NCI-H1436 treated with DMSO at 0.1 percent for 48 hours (cell line): ENCODE measurements at places on chromosomes 16 and 17.
A peak's percentile ranks its signal among the peaks of the same experiment; 100 is the strongest.

DNA sequence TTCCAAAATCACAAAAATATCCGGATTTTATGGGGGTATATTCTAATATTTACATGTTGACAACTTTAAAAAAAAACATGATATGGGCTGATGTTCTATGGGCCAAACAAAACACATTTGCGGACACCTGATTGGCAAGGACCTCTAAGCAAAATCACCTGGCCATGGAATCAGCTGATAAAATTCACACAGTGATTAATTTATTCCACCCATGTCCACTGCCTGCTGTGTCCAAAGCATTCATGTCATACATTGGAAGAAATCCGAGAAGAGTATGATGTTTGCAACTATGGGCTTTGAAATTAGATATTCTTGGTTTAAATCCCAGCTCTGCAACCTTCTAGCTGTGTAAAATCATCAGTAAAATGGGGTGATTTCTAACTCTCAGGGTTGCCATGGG lies 538.7 kb downstream of the HAPSTR1 start:
- DNase-seq = no peak

DNA sequence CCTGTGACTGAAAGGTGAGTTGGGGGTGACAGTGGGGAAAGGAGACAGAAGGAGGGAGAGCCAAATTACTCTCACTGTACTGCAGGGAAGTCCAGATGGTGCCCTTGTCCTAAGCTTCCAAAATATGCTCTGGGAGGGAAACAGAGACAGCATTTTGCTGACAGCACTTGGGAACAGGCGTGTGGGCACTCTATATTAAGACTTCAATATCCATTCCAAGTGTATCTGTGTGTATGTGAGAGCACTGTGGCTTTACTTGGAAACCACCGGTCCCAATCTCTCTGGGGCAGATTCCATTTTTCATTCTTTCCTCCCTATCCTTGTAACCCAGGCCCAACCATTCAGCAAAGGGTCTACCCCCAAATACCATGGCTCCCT lies 407.3 kb downstream of the UTP18 start:
- DNase-seq = no peak

DNA sequence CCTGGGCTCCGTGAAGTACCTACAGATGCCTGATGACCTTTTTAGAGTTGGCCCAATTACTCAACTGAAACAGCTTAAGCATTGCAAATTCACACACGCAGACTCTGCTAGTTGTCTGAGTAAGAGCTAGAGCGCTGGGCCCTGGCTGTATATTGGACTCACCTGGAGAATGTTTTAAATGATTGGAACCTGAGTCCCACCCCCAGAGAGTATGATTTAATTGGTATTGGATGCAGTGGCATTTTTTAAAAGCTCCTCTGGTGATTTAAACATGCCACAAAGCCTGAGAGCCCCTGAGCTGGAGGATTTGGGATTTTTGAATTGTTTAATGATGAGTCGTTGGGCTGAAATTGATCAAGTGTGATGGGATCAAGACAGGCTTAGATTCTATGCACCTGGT lies 143.9 kb upstream of the SDK2 start:
- DNase-seq = peak; percentile 84

GRCh38 chr17:6334386-6334785 lies 100.5 kb downstream of the AIPL1 start:
- no peak for DNase-seq

GRCh38 chr17:1196946-1197345 lies 17.2 kb upstream of the ABR start:
- no peak for DNase-seq

GRCh38 chr16:1620391-1620790 lies 8.2 kb downstream of the CRAMP1 start:
- no peak for DNase-seq

- no peak for DNase-seq
Measured at GRCh38 chr16:89905511-89906139, 13.0 kb upstream of the MC1R start.

DNA sequence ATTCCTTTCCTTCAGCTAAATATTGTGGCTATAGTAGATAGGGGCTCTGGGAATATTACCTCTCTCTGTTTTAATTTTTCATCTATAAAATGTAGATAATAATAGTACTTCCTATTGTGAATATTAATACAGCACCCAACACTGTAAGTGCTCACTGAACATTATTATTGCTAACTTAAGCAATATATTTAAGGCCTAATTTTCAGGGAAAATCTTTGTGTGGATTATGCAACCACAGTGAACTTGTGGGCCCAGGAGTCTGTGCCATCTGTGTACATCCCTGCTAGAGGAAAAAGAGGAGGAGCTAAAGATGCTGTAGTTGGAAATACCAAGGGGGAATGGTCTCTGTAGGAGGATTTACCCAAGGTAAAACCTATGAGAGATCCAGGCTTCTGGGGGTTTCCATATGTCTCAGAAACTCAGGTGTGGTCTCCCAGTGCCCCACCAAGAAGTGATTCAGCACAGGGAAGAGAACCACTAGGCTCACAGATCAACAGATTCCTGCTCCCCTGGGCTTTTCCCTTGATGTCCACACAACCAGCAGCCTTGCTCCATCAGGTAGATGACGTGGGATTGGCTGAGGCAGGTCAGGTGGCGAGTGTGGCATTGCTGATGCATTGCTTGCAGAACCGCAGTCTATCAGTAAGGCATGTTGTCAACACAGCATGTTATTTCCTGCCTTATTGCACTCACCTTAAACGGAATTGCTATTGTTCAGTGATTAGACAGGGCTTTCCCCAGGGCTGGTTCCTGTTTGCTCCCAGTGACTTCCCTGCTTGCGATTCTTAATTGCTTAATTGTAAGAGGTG lies 1.6 kb upstream of the N4BP1 start:
- DNase-seq = peak; percentile 6

DNA sequence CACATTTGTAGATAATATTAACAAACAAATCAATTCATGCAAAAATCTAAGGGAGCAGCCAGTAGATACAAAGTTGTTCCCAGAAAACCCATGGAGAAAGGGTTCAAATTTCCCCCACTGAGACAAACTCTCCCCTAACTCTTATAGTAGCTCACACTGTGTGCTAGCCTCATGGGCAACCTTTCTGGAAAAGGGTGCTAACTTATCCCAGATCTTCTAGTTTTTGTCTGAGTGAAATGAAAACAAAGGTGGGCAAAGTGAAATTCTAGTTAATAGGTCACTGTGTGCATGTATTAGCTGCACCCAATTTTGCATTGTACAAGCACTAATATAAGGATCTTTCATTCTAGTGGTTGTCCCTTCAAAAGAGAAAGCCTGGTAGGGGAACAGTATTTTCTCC lies 9.9 kb upstream of the USP32 start:
- DNase-seq = no peak

- no peak for DNase-seq
Measured at GRCh38 chr17:4858882-4859260, 25.7 kb downstream of the MINK1 start.

- DNase-seq = no peak
Measured at GRCh38 chr16:85170066-85170491, 57.8 kb upstream of the CIBAR2 start.

- DNase-seq = no peak
Measured at GRCh38 chr16:62872339-62872738, 836.1 kb upstream of the CDH8 start.

GRCh38 chr17:10118788-10119130 lies 79.6 kb downstream of the GAS7 start:
- DNase-seq = no peak

GRCh38 chr17:38982858-38983746 lies 15.9 kb upstream of the FBXO47 start:
- peak; percentile 60 for DNase-seq

DNA sequence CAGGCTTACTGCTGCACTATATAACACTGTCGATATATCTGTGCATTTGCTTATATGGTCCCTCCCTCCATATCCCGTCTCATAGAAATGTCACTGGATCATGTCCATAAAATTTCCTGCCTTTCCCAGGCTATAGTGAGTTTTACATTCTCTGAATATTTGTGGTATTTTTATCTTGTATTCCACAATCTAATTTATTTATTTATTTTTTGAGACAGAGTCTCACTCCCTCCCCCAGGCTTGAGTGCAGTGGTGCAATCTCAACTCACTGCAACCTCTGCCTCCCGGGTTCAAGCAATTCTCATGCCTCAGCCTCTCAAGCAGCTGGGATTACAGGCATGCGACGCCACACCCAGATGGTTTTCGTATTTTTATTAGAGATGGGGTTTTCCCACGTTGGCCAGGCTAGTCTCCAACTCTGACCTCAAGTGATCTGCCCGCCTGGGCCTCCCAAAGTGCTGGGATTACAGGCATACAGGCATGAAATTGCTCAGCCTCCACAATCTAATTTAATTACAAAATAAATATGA lies 12.9 kb downstream of the TRIM37 start:
- DNase-seq = no peak

DNA sequence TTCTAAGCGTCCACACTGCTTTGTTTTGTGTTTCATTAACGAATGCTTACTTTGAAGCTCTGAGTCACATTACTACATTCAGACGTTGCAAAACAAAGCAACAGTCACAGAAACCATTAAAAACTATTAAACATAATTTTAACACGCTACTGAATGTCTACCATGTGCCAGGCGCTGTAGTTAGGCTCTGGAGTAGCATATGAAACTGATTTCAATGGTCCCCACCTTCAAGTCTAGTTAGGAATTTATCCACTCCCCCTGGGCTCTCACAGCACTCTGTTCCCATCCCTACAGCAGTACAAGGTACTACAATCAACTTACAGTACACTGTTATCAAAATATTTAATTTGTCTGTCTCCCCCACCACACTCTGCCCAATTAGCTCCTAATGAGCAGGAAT lies 631 bp downstream of the UTP6 start:
- no peak for DNase-seq

GRCh38 chr17:73401911-73402310 lies 90.1 kb upstream of the CDC42EP4 start:
- no peak for DNase-seq

DNA sequence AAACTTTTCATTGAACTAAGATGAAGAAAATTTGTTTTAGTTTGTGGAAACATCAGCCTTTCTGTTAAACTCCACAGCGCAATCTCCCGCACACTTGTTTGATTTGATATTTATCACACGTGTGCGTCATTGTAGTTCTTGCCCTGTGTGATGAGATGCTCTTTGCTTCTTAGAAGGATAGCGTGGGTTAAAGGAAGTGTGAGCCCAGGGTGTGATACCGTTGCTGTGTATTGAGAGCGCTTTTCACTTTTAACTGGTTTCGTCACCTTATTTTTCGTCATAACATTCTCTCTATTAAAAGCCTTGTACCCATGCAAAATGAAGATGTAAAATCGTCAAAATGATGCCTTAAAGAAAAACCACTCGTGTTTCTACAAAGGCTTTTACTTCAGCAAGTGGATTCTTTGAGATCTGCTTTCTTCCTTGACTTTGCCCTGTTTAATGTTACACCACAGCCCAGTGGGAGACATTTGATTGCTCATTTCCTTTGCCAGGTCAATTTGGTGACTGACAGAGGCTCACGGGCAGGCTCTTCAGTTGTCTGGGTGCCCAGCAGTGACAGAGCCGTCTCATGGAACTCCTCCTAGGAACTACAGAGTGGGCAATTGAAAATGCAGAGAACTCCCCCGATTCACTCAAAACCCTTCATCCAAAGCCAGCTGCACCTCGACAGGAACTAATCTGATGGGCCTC lies 61.1 kb downstream of the RPA1 start:
- DNase-seq = no peak

DNA sequence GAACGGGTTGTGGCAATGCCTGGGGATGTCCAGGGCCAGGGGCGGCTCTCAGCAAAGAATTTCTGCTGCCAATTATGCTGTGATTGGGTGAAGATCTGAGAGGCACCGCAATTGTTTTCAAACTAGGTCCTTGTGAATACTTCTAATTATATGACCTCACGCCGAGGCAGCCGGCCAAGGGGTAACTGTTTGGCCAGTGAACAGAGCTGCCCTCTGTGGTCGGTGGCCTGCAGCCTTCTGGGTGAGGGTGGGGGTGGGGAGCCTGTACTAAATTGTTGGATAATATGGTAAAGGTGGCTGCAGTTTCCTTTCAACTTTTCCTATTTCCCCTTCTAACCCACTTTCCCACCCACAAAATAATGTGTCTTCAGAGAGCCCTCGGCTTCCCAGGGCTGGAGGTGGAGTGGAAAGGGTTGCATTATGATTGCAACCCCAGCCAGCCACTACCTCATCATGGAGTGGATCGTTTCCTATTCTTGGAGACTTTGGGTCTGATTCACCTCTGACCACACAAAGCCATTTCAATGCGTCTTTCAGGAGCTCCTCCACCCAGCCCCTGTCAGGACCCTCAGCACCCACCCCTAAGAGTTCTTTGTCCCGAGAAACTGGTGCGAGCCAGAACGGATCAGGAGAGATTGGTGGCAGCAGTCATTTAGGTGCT lies 2.0 kb upstream of the DNAI2 start:
- no peak for DNase-seq
